SK-N-SH (cell line): ENCODE measurements at places on chromosomes 2 and 18. TPM values are rescaled to one million over a fixed set of nuclear protein-coding genes. Genes with fewer than 3 reads are reported as not detected.

Gene GKN2
- not detected in 2 replicates for polyA plus RNA-seq

GRCh38 chr18:48459465-48459864 lies 50.3 kb upstream of the ZBTB7C start:
- no peak for DNase-seq

DNA sequence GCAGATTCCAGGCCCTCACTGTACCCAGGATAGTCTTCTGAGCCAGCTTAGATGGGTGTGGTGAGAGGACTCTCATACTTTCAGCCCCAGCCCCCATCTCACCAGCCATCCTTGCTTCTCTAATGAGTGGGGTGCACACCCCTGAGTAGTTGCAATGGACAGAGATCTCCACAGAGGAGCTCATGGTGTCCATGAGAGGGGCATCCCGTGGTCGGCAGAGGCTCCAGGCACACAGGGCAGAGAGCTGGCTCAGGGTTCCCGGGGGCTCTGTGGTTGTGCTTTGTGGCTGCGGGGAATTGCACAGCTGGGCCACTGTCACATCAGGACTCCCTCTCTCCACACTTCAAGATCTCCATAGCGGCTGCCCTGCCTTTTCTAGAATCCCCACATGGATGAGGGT lies 226.0 kb upstream of the PXDN start:
- DNase-seq, result no peak

DNA sequence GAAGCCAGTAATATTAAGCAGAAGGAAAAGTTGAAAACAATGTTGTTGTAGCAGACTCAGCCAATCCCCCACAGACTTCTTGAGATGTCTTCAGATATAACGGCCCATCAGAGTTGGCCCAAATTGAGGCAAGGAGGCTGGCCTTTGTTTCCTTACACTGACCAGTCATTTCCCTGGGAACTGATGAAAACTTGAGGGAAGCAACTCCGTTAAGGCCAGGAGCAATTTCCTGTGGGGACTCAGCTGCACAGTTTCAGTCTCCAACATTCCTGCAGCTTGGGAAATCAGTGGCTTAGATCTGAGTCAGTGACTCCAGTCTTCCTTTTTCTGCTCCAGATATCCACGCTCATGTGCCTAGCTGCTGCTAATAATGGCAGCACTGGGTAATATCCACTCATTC lies 75.7 kb downstream of the FTCDNL1 start:
- no peak for DNase-seq

Gene ZDBF2
- polyA plus RNA-seq, result 1.4 and 1.9 TPM in 2 replicates

Gene FAM110C
- not detected in 2 replicates for polyA plus RNA-seq

Gene TBC1D8
- polyA plus RNA-seq, result 5.3 and 7.0 TPM in 2 replicates

Gene CDK15
- polyA plus RNA-seq, result 1.8 and 2.5 TPM in 2 replicates

DNA sequence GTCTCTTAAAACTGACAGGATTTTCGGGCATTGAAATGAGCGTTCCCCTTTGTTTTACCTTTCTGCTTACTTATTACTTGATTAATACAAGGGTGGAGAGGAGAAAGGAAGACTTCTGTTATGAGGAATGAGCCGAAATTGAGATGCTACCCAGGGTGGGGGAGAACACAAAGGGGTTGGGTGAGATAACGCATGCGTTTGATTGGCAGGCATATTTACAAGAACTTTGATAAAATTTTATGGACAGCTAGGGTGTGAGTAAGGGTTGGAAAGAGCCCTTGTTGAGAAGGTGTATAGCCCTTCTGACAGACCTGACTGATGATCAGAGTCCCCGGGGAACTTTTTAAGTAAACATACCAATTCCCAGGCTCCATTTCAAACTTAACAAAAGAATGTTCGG lies 1.8 kb downstream of the RNF138 start:
- DNase-seq, result peak; percentile 24

DNA sequence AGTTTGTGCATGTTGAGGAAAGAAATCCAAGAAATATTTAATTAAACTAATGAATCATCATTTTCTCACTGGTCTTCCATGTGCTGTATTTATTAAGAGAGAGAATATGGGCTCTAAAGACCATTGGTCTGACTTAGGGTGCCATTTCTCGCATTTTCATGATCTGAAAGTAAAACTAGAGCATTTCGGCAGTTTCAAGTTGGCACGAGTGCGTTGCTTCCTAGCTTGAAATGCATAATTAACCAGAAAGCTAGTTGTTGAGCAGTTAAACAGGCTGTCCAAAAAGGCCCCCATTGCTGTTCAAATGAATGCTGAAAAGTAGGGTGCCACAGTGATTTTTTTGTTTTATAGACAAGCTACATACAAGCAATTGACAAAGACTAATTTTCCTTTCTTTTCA lies 47.4 kb downstream of the SLC8A1 start:
- no peak for DNase-seq

GRCh38 chr2:234403074-234403473 lies 93.8 kb downstream of the ARL4C start:
- no peak for DNase-seq

DNA sequence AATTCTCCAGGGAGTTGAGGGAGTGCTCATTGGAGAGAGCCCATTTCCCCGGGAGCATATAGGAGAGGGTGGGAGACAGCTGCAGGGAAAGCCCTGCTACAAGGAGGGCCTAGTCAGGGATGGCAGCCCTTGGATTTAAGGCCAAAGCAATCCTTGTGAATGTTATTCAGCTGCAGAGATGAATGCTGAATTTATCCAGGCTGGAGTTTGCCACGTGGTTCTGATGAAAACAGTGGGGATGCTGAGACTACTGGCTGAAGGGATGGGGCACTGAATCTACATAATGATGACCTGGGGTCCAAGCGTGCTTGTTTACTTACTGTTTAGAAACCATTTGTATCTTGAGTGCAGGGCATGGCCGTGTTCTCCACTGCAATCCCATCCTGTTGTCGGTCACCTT lies 35.6 kb upstream of the RNF149 start:
- no peak for DNase-seq

Gene TIGD1
- polyA plus RNA-seq, result 4.6 and 7.0 TPM in 2 replicates

DNA sequence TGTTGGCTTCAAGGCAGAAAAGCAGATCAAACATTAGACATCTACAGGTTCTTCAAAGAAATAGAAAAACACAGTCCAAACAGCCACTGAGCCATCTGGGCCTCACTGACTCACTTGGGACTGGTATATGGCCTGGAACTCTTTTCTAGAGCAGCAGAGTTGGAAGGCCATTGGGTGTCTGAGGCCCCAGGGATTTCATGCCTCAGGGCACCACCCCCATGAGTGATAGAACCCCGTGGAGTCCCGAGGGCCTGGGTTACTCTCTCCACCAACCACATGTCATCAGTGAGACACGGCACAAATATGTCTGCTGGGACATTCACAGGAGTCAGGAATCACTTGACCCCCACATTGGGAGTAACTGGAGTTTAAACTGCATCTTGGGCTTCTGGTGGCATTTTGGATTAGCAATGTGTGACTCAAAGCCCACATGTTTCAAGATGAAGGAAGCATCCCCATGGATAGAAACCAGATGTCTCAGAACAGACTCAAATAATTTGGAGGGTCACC lies 44.0 kb downstream of the CAPN13 start:
- DNase-seq, result no peak

Gene ASIC4
- 0.05 and 0.10 TPM in 2 replicates for polyA plus RNA-seq

Gene LOXL3
- 47.9 and 59.3 TPM in 2 replicates for polyA plus RNA-seq

GRCh38 chr2:130826419-130826818 lies 10.3 kb upstream of the ARHGEF4 start:
- no peak for DNase-seq

DNA sequence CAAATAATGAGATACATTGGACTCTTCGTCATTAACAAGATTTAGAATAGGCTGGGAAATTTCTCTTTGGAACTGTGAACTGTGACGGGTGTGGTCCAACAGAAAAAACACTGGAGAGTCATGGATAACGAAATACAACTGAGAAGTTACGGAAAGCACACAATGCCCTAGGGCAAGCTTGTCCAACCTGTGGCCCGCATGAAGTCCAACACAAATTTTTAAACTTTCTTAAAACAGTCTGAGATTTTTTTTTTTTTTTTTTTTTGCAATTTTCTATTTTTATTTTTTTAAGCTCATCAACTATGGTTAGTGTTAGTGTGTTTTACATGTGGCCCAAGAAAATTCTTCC lies 27.7 kb downstream of the CDC42EP3 start:
- DNase-seq, result no peak

Gene SERPINB12
- not detected in 2 replicates for polyA plus RNA-seq

DNA sequence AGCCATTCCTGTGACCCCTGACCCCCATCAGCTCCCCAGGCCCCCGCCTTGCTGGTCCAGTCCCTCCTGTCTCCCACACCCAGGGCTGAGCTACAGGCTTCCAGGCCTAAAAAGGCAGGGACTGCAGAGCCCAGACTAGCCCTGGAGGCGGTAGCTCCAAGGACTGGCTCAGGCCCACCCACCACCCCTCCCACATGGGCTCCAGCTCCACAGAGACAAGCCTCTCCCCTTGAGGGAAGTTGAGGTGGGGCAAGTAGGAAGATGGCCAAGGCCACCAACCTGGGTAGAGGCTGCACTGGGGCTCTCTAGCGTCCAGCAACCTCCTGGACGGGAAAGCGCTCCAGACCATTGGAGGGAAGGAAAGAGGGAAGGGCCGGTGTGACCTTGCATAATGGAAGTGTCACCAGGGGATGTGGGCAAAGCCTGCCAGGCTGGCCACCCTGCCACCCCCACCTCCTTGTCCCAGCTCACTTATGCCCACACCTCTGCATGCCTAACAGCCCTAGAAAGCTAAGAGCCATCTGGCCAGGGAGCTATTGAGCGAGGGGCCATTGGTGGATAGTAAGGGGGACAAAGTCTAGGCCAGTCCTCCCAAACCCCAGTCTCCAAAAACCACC lies 63.1 kb downstream of the TNS1 start:
- DNase-seq, result no peak

Gene VWA3B
- polyA plus RNA-seq, result not detected in 2 replicates

GRCh38 chr2:222040333-222040732 lies 258.5 kb downstream of the PAX3 start:
- DNase-seq, result no peak

DNA sequence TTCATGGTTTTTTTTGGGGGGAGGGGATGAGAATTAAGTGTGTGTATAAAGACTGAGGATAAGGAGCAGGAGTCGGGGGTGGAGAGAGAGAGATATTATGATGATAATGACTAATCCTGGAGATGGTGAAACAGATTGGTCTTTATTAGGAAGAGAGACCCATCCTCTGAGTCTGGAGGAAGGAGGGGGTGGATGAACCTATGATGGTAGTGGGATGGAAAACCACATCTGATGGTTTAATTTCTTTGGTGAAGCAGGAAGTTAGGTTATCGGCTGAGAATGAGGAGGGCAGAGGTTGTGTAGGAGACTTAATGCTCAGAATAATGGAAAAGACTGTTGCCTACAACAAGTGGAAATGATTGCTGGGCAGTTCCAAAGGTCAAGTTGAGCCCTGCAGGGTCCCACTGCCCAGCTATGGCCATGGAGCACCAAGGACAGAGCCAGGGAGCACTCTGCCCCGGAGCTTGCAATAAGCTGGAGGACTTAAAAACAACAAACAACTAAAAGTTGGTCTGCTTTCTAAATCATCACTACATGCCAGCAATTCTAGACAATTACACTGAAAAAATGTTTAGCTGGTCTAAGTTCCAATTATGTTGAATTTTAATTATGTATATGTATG lies 7.9 kb downstream of the SLC16A14 start:
- no peak for DNase-seq

GRCh38 chr2:166614503-166614902 lies 120.5 kb upstream of the SCN7A start:
- DNase-seq, result no peak

DNA sequence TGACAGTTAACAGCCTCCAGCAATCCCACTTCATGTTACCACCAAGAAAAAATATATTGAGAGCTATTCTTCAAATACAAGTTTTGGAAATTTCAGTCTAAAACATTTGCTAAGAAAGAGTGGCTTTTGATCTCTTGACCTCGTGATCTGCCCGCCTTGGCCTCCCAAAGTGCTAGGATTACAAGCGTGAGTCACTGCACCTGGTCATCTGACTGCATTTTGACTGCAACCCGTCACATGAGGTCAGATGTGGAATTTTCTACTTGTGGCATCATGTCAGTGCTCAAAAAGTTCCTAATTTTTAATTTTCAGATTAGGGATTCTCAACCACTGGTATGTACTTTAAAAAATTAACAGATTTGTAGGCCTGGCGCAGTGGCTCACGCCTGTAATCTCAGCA lies 9.1 kb upstream of the CLK1 start:
- no peak for DNase-seq

- peak; percentile 54 for DNase-seq
Measured at GRCh38 chr2:20617081-20617575, 33.8 kb downstream of the HS1BP3 start.

DNA sequence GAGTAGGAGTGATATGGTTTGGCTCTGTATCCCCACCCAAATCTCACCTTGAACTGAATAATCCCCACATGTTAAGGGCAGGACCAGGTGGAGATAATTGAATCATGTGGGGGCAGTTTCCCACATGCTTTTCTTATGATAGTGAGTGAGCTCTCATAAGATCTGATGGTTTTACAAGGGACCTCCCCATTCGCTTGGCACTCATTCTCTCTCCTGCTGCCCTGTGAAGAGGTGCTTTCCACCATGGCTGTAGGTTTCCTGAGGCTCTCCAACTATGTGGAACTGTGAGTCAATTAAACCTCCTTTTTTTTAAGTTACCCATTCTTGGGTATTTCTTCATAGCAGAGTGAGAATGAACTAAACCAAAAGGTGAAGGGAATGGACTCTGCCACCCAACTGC lies 207.5 kb downstream of the LOXHD1 start:
- no peak for DNase-seq

GRCh38 chr2:71064110-71064611 lies 4.3 kb upstream of the NAGK start:
- DNase-seq, result no peak

DNA sequence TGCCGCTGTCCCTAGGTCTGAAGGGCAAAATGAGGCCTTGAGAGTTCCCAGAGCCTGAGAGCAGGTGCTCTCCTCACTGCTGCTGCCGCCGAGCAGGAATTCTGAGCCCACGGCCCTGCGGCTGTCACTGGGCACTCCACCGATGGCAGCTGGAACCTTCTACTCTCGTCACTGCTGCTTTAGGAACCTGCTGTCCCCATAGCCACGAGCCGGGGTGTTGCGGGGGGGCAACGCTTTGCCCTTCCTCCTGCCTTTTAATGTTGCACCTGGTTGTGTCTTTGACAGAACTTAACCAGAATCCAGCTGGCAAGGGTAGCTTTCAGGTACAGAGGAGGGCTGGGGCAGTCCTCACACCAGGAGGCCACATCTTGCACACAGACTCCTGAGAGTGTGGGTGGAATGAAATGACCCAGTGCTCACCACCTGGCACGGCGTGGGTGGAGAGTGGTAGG lies 32.3 kb downstream of the NCK2 start:
- no peak for DNase-seq

Gene DOK6
- polyA plus RNA-seq, result 3.9 and 5.4 TPM in 2 replicates

Gene C2orf74
- 24.1 and 26.3 TPM in 2 replicates for polyA plus RNA-seq

Gene ITGA4
- 10.5 and 12.5 TPM in 2 replicates for polyA plus RNA-seq

- DNase-seq, result no peak
Measured at GRCh38 chr2:15287447-15288184, 273.5 kb downstream of the NBAS start.

Gene NDC80
- 7.9 and 11.3 TPM in 2 replicates for polyA plus RNA-seq

- no peak for DNase-seq
Measured at GRCh38 chr18:45626330-45627203, 11.3 kb downstream of the SLC14A2 start.

- no peak for DNase-seq
Measured at GRCh38 chr2:28689771-28690170, 61.9 kb upstream of the PPP1CB start.

- DNase-seq, result no peak
Measured at GRCh38 chr2:419687-420317, 131.9 kb upstream of the ALKAL2 start.

Gene SNED1
- polyA plus RNA-seq, result 0.03 TPM in 2 replicates

Gene ADGRF3
- 0.10 and 0.31 TPM in 2 replicates for polyA plus RNA-seq

Gene STARD6
- polyA plus RNA-seq, result not detected in 2 replicates

- DNase-seq, result no peak
Measured at GRCh38 chr18:49878567-49879270, 65.4 kb upstream of the ACAA2 start.
